Activated naive CD4-positive, alpha-beta T cell treated with Interleukin-2 at 50 U/mL for 16 hours (primary cell): ENCODE measurements at places on chromosomes 1 and 21.

DNA sequence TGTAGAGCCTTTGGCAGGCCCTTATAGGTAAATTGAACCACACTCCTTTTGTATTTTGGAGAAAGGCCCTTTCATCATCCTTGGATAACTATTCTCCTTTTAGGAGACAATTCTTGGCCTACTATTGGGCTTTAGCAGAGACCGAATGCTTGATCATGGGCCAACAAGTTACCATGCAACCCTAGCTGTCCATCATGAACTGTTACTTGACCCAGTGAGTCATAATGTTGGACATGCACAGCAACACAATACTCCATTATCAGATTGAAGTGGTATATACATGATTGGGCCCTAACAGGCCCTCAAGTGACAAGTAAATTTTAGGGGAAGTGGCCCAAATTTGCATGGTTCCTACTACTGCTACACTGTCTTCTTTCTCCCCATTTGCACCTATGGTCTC is 84.4 kb downstream of the CATSPERE start:
- DNase-seq, result no peak

DNA sequence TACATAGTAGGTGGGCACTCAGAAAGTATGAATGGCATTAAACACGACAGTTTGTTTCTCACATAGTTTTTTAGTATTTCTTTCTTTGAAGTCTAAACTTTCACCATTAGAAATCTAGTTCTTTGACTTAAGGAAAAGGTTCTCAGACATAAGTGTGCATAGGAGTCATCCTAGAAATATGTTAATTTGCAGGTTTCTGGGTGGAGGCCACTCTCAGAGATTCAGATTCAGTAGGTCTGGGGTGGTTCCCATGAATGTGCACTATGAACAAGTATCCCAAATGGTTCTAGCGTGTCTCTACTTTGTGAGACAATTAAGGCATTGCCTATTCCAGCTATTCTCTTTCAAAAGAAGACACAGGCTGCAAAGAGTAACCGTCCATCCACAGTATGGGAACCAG is 119.3 kb downstream of the NGF start:
- DNase-seq, result no peak

DNA sequence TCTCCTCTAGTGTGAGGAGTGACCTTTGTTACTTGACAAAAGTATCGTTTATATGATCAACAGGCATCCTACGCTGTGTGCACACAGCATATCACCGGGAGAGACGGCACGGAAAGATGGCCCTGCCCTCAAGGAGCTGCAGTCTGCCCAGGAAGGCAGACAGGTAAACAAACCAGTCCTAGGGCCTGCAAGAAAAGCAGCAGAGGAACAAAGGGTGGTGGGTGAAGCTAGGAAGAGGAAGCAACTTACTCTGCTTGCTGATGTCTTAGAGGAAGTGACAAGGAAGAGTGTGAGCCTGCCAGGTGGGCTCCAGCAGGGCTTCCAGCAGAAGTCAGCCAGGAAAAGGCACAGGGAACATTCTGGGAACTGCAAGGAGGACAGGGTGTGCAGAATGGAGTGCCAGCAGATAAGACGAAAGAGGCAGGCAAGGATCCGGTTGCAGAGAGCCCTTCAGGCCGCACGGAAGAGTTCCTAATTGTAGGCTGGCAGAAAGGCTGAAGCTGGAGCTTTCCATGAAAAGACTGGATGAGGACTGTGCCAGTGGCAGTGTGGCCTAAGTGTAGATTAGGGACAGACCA is 106.7 kb downstream of the SLC45A1 start:
- peak; percentile 35 for DNase-seq

- DNase-seq, result no peak
Observed at GRCh38 chr1:154410185-154410827, 5.2 kb downstream of the IL6R start.

- DNase-seq, result no peak
Observed at GRCh38 chr1:228986093-228986904, 251.0 kb downstream of the RHOU start.

- DNase-seq, result no peak
Observed at GRCh38 chr1:66860529-66860928, 59.5 kb upstream of the INSL5 start.

DNA sequence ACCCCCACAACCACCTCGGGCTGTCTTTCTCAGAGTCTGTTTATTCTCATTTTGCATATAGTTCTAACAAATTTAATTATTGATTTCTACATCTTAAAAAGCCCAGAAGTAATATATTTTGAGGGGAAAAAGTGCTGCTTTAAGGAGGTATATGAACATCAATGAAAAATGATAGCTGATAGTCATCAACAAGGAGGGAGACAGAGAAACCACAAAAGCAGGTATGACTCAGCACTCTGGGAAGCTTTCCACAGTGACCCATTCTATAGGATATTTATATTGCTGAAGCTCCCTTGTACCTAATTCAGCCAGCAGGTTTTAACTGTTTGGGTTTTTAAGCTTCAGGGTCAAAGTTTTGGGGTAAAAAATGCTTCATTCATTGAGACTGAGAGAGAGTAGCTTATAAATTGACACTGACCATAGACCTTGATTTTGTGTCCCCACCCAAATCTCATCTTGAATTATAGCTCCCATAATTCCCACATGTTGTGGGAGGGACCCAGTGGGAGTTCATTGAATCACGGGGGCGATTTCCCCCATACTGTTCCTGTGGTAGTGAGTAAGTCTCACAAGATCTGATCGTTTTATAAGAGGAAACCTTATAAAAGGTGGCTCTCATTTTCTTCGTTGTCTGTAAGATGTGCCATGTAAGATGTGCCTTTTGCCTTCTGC is 27.4 kb downstream of the VANGL1 start:
- DNase-seq, result no peak

GRCh38 chr1:1752190-1752589 is 26.1 kb downstream of the NADK start:
- no peak for DNase-seq

GRCh38 chr1:236480758-236481436 is 42.9 kb upstream of the LGALS8 start:
- DNase-seq, result no peak
